ENCODE measurements at places on chromosomes 7 and 10. TPM values are rescaled to one million over a fixed set of nuclear protein-coding genes. Genes with fewer than 3 reads are reported as not detected.

- no peak for DNase-seq
Observed at GRCh38 chr10:125005312-125006187, 63.6 kb downstream of the ZRANB1 start.

- DNase-seq = no peak
Observed at GRCh38 chr10:30188556-30189237, 129.3 kb upstream of the JCAD start.

GRCh38 chr10:33115738-33116719, 158.0 kb upstream of the ITGB1 start:
- DNase-seq = no peak

- DNase-seq = no peak
Observed at GRCh38 chr10:24289235-24289634, 80.3 kb downstream of the KIAA1217 start.

DNA sequence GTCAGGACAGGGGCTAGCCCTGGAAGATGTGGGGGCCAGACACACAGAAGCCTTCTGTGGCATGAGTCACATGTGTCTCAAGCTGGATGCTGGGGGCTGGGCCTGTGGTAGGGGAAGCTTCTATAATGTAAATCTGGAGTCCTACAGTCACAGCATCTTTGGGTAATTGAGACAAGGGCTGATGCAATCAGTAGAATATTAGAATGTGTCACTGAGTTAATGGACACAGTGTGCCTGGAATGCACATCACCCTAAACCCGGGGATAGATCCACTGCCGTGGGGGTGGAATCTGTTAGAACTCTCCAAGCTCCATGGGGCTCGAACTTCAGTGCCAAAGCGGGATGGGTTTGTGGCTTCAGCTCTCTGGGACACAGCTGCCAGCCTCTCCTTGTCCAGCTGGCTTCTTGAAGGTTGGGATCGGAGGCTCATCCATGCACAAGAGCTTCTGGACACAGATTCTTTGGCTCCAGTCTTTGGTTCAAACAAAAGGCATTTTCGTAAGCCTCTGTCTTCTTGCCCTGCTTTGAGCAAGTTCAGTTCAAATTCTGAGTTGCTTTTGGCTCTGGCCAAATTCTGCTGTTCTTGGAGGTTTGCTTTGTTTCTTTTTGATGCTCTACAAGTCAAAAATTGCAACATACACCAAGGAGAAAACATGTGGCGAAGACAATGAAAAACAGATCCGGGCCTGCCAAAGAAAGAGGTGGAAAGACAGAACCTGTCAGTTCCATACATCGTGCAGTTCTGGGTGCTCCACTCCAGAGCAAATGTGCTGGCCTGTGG, 194.8 kb upstream of the ZNF32 start:
- DNase-seq = no peak

DNA sequence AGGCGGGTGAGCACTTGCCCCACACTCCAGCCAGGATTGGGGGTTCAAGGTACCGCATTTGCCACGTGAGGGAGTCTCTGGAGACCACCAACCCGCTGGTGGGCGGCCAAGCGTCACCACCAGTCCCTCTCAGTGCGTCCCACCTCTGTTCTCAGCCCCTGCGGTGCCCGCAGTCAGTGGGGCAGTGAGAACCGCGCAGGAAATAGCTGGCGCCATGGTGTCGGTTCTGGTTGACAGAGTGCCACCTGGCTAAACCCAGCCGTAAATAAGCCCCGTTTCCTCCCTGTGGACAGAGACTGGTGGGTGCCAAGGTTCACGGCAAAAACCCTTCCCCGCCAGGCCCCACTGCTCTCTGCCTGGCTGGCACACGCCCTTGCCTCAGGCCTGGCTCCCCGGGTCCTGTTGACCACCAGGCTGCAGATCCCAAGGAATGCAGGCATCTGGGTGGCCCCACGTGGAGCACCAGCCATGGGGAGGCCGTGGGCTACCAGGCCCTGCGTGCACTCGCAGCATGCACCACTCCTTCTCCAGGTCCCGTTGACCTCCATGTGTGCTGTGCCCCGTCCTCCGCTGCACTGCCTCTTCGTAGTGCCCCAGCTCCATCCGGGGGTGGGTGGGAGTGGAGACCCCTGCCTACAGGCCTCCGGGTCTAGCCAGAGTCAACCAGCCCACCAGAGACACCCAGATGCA, 140.0 kb downstream of the LHPP start:
- DNase-seq = no peak

DNA sequence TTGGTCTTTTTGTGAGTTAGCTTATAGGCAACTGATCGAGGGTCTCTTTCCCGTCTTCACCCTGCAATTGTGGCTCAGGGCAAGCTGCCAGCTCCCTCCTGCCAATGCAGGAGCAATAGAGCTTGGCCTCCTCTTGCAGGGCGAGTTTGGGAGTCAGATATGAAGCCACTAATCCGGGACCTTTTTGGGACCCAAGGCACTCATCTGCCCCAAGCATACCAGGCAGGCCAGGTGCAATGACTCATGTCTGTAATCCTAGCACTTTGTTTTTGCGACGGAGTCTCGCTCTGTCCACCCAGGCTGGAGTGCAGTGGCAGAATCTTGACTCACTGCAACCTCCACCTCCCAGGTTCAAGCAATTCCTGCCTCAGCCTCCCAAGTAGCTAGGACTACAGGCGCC, 21.1 kb downstream of the LIMK1 start:
- DNase-seq = no peak

- peak; percentile 41 for DNase-seq
Observed at GRCh38 chr10:64506963-64507362, 985.8 kb downstream of the REEP3 start.

DNA sequence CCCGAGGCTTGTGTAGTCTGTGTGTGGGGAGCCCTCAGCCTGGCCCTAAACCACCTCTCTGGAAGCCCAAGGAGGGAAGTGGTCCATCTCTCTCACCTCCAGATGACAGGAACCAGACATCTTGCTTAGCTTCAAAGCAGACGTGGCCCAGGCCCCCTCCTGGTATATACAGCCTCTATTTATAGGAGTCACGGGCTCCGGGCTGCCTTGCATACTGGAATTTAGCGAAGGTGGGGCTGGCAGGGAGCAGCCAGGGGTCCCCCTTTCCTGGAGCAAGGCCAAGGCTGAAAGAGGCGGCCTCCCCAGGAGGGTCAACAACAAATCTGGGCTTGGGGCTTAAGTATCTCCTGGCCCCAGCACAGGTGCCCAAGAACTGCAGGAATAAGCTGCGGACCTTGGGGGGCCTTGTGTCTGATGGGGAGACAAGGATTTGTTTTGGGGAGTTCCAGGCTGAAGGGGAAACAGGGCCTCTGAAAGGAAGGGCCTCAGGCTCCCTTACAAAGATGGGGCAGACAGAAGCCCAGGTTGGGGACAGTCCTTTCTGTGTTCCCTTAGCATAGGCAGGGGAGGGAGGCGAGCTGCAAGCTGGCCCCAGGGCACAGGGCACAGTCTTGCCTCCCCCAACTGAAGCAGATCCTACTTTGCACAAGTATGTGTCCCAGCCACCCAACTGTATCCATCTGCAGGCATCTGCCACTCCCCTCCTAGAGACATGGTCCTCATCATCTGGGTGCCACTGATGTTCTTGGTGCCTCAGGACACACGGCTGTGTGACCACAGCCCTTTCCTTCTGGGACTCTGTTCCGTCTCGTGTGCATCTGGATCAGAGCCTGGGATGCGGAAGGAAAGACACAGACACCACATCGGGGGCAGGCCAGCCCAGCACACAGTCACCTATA, 11.9 kb downstream of the ZCCHC24 start:
- no peak for DNase-seq

GRCh38 chr10:121526801-121527221, 71.4 kb downstream of the FGFR2 start:
- DNase-seq = no peak

Gene COMMD3
- total RNA-seq = 39.5 TPM

Gene CFTR
- total RNA-seq = 267 TPM

Gene CLDN15
- 6.4 TPM for total RNA-seq
